ENCODE measurements at places on chromosomes 2 and 18.

- no peak for DNase-seq
These were observed 951.7 kb upstream of the CNTNAP5 start for GRCh38 chr2:123073371-123073770.

GRCh38 chr2:134177351-134177931, 76.4 kb upstream of the MGAT5 start:
- DNase-seq = no peak

- DNase-seq = no peak
These were observed 26.3 kb downstream of the DHRS9 start for GRCh38 chr2:169095621-169096105.

DNA sequence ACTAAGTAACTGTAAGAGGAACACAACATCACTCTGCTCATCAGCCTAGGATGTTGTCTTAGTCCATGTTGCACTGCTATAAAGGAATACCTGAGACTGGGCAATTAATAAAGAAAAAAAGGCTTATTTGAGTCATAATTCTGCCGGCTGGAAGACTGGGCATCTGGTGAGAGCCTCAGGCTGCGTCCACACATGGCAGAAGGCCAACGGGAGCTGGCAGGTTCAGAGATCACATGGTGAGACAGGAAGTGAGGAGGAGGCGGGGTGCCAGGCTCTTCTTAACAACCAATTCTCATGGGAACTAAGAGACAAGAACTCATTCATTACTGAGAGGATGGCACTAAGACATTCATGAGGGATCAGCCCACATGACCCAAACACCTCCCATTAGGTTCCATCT, 46.8 kb downstream of the EPG5 start:
- peak; percentile 65 for DNase-seq

DNA sequence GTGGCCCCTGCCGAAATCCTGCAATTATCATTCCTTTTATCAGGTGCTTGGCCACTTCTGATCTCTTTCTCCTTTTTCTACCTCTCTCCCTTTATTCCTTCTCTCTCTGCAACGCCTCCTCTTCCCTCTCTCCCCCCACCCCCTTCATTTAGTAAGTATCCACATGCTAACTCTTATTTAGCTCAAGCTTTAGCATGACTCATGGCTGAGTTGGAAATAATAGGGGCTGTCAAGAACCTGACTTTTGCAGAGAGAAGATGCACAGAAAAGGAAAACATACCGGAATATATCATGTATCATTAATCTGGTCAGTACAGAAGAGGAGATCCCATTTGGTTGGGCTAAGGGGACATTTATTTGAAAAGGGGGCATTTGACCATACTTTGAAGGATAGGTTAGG, 33.1 kb downstream of the FAM171B start:
- DNase-seq = no peak

GRCh38 chr2:106685180-106685897, 198.2 kb downstream of the CD8B2 start:
- DNase-seq = no peak

GRCh38 chr2:205680067-205680466, 2.2 kb upstream of the NRP2 start:
- DNase-seq = peak; percentile 75

GRCh38 chr18:64103986-64104385, 44.9 kb downstream of the LINC00305 start:
- no peak for DNase-seq

GRCh38 chr2:120498121-120498520, 152.2 kb downstream of the INHBB start:
- no peak for DNase-seq

GRCh38 chr18:62506495-62507143, 16.2 kb upstream of the ZCCHC2 start:
- no peak for DNase-seq

DNA sequence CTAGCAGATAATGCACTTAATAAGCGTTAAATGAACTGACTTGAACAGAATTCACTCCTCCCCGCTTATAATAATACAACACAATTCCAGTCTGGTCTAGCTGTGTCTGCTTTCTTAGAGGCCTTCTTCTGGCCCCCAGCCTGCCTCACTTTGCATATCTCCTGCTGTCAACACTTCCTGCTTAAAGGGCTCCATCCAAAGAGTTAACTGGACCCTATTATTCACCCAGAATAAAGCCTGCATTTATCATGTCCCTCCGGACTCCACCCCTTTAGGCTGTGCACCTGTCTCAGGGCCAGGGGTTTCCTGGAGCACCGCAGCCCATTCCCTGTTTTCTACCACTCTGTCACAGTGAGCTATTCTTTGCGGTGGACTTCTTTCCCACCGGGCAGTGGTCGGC, 292.8 kb upstream of the FBXO11 start:
- no peak for DNase-seq

DNA sequence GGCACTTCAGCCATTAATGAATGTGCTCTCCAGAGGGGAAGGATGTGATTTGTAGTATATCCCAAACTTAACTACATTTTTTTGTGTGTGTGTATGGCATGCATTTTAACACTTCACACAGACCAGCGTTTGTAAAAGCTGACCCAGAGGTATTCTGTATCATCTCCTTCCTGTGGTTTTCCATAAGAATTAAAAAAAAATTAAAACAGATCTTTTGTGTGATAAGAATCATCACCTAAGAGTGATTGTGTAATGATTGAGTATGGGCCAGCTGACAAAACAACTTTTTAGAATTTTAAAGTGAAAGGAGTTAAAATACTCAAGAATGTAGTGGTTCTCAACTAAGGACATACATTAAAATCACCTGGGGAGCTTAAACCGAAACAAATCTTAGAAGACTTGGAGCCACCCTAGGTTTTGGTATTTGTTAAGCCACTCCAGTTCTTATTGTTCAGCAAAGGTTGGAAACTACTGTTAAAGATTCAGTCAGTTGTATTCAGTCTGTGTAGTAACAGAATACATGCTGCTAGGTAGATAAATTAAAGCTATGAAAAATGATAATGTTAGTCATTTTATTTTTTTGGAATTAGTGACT, 120.1 kb downstream of the HAUS1 start:
- DNase-seq = no peak

DNA sequence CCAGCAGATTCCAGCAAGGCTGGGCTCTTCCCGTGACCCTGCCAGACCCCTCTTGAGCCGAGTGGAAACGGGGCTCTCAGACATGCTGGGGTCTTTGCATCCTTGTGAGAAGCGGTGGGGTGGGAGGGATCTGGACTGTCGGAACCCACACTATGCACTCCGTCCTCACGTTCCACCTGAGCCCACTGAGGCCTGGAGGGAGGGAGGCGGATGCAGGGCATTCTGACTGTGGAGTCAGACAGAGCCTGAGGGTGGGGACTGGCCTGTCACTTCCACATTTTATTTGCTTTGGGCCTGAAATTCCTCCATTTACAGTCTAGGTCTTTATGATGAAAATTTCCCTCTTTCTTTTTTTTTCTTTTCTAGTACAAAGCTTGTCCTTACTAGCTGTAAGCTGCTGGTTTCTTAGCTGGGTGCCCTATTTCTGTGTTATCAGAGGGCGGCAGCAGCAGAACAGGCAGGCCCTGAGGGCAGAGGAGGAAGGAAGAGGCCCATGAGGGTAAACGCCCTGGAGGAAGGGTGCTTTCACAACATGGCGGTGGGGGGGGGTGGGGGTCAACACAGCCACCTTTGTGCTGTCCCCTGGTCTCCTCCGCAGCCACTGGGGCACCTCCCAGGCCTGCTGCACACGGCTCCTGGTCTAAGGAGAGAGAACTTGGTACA, 373.5 kb upstream of the MYT1L start:
- no peak for DNase-seq

GRCh38 chr2:127377262-127377661, 10.5 kb downstream of the MAP3K2 start:
- DNase-seq = no peak

GRCh38 chr2:50111067-50111466, 920.9 kb downstream of the NRXN1 start:
- DNase-seq = no peak

DNA sequence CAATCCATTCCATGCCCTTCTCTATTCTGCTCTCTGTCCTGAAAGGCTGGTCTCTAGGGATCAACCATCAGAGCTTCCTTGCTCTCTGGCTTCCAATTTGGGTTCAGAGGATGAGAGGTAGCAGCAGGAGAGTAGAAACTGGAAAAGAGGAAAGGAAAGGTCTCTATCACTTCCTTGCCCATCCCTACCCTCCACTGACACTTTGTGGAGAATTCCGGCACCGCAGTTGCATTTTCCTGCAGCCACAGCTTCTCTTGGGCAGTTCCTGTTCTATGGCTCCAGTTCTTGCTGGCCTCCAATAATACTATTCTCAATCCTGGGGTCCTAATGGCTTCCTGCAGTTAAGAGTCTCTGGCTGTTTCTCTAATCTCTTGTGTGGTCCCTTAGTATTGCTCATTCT, 13.3 kb upstream of the IMPACT start:
- no peak for DNase-seq

- DNase-seq = peak; percentile 7
These were observed 8.8 kb upstream of the SNED1 start for GRCh38 chr2:240989451-240990265.

DNA sequence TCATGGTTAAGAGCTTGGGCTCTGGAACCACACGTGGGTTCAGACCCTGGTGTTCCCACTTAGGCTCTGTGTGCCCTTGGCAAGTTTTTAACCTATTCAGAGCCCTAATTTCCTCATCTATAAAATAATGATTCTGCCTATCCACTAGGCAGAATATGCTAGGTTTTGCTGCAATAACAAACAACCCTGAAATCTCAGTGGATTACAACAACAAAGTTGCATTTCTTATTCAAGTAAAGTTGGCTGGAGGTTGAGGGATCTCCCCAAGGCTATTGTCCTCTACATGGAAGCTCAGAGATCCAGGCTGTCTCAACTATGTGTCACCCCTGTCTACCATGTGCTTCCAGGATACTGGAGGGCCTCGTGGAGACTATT, 275.4 kb upstream of the SIX2 start:
- no peak for DNase-seq
